ENCODE measurements at places on chromosomes 3 and 15.

DNA sequence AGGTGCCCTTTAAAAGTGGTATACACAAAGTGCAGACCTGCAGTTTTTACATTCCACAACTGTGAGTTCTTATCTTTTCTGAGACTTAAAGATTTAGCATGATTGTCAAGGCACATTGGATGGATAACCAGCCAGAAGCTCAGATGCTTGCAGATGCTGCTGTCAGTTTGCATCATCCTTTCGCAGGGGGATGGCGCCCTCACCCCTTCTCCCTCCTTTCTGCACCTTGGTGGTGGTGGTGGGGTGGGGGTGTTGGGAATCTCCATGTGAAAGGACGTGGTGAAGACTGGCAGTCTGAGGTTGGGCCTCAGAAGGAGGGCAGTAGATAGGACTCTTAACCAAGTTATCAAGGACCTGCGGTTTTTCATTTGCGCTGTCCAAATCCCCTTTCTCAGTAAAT lies 309.6 kb upstream of the SEMA6D start:
- no peak for DNase-seq

DNA sequence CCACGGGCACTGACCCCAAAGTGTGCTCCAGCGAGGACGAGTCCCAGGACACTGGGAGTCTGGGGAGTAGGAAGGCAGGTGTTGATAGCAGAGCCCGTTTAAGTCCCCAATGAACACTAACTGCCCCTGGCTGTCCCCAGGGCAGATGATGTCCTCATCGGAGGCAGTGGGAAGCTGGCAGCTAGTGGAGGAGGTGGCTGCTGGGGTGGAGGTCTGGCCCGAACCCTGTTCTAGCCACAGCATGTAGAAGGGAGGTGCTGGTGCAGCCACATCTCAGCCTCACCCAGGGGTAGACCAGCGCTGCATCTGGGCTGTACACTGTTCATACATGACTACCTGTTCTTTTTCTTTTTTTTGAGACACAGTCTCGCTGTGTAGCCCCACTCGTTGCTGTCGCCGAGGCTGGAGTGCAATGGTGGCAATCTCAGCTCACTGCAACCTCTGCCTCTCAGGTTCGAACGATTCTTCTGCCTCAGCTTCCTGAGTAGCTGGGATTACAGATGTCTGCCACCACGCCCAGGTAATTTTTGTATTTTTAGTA lies 51.8 kb downstream of the KLF13 start:
- DNase-seq = no peak

- peak; percentile 19 for DNase-seq
Measured at GRCh38 chr3:147400111-147400510, 6.2 kb downstream of the ZIC4 start.

DNA sequence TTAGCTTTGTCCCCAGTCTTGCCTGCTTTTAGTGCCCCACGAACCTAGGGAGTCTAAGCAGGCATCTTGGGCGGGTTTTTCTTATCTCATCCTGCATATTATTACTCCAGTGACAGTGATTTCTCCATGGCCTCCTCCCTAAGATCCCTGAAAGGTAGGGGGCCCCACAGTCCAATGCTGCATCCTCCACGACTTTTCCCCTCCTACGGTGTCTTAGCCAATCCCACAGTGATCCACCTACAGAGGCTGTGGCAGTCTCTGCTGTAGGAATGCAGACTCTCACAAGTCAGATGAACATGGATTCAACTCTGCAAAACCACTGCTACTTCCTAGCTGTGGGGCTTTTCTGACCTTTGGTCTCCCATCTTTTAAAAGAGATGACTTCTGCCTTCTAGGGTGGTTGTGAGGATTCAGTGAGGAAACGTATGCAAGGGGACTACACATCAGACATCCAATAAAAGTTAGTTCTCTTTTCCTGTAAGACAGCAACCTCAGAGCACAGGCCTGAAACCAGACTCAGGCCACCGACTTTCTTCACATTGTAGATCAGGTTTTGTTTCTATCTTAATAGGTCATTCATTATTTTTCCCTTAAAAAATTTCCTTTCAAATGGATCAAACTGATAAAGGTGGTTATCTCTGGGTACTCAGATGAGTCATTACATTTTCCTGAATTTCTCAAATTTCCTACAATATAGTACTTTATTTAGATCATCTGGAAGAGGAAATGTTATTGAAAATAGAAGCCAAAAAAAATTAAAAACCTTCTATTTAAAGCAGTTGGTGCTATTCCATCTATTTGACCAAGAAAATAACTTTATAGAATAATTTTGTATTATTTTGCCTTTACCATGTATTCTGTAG lies 23.2 kb downstream of the ILDR1 start:
- no peak for DNase-seq

DNA sequence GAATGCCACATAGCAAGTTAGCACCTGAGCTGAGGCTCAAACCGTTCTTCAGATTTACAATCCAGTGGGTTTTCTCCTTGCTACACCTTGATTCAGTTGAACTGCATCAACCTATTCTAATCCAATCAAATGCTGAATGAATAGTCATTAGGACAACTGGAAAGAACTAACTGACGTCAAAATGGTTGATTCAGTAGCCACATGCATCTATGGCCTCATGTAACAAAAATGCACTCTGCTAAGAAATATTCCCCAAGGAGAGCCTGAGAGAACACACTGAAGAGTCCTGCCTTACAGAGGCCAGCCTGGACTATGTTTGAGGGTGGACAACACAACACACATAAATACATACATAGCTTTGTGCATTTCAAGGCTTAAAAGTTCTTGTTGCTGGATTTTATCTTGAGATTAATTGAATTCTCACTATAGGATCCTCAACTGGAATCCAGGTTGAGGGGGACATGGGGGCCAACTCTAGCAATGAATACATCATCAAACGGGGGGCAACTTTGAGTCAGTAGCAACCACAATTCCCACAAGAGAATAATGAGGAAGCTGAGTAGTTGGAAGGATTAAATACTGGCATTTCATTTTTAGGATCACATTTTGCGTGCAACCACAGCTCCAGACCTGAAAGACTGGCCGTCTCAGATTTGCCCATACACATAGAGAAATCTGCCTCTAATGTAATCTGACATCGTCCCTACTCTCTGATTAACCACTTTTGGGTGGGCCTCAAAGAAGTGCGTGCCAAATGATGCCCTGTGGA lies 280.2 kb upstream of the ICE2 start:
- peak; percentile 88 for DNase-seq

- DNase-seq = peak; percentile 96
Measured at GRCh38 chr15:43492673-43493601, at the start of gene TP53BP1. TP53BP1 (minus strand) TSS chr15:43493156; CDS start chr15:43493043, 113 bp downstream.

DNA sequence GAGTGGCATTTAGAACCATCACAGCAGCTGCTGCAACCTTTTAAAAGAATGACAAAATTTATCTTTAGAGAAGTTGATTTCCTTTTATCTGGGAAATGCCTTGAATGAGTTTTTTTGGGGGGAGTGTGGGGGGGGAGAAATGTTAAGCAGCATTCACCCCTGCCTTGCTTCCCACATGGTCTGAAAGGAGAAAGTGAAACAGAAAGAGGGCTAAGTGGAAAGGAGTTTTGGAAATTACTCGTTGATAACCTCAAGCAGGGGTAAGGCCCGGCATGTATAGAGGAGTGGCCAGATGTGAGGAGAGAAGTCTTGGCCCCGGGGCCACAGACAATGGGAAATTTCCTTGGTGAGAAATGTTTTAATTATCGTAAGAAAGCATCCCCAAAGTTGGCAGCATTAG lies 23.5 kb downstream of the B3GALNT1 start:
- no peak for DNase-seq

GRCh38 chr3:194087995-194088855 lies 47.7 kb upstream of the HES1 start:
- no peak for DNase-seq

DNA sequence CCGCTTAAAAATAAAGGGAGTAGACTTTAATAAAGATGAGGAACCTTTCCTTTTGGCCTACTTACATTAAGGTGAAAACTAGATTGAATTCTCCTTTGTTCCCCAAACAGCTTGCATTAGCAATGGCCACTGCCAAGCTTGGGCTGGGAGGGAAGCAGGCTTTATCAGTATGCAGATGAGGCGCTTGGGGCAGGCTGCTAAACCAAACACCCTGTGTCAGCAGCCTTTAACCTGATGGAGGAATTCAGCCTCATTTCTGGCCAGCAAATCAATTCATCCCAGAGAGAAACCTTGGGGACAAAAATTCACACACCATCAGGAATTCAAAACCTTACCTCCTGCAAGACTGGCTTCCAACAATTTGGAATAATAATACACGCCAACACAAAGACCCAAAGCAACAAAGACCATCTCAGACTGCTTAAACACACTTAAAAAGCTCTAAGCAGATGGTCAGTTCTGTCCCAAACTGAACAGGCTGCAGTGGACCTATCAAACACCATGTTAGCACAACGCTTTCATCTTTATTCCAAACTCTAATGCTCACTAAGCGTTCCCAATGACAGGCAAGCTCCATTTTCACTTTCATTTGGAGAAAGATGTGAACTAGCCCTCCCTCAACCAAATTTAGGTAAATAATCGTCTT lies 255.1 kb upstream of the CMC1 start:
- no peak for DNase-seq

DNA sequence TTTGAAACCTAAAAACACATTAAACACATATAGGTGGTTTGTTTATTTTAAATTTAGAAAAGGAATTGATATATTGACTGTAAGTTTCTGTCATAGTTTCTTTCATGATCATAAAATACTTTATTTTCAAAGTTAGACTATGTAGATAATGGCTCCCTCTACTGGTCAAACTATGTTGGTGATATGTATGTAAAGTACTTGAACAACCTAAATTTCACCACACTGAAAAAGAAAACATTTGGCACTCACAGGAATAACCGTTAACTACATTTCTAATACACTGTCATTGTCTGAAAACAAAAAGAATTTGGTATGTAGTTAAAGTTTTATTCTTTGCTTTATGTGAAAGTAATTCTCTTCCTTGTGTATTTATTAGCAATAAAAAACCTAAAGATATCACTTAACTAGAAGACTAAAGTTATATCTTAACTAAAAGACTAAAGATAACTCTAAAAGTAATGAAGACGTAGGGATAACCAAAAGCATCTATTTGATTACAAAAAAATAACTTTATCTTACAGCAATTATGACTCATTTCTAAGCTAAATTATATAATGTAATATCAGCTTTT lies 427.5 kb downstream of the VGLL3 start:
- peak; percentile 15 for DNase-seq

All from AG20443 (cell line).